ENCODE measurements at places on chromosomes 13 and 19. TPM values are rescaled to one million over a fixed set of nuclear protein-coding genes. Genes with fewer than 3 reads are reported as not detected.

The PROZ gene
- total RNA-seq = not detected

The TUBB4A gene
- total RNA-seq = 6.0 TPM

The UBE2L5 gene
- not detected for total RNA-seq

The LYPD3 gene
- total RNA-seq = 16.8 TPM

The KIR3DL2 gene
- total RNA-seq = not detected

The ZNF441 gene
- 8.0 TPM for total RNA-seq

The FUT3 gene
- total RNA-seq = 7.7 TPM

- DNase-seq = no peak
These were observed 232.1 kb downstream of the TDRD3 start for GRCh38 chr13:60629158-60629557.

GRCh38 chr19:52536448-52536800 lies 9.0 kb downstream of the ZNF808 start:
- DNase-seq = no peak

DNA sequence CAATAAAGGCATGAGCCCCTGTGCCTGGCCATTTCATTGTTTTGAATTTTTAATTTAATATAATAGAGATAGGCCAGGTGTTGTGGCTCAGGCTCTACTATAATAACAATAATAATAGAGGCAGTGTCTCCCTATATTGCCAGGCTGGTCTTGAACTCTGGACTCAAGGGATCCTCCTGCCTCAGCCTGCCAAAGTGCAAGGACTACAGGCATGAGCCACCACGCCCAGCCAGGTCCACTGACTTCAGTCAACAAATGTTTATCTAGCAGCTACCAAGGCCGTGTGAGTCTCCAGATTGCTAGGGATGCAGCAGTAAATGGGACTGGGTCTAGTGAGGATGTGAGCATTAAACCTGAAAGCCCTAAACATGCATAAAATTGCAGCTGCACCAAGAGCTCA lies 13.8 kb upstream of the ILF3 start:
- DNase-seq = no peak

GRCh38 chr13:89688918-89689317 lies 1658.6 kb upstream of the MIR17HG start:
- no peak for DNase-seq

GRCh38 chr13:92224052-92224821 lies 825.8 kb downstream of the GPC5 start:
- DNase-seq = no peak

DNA sequence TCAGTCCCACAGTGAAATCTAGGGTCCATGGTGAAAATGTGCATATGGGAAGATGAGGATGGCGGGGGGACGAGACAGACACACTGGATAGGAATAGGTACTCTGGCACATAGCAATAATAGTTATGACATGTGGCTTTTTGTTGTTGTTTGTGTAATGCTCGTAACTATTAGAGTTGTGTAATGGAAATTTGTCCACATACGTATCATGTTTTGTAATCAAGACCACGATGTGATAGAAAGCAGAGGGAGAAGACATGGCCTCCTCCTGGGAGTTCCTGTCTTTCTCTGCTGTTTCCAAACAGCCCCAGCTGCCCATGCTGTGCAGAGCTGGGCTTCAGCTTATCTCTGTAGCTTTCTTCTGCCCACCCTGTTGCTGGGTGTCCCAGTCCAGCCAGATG lies 185.3 kb upstream of the TMTC4 start:
- DNase-seq = no peak

GRCh38 chr13:107121793-107122192 lies 553.9 kb upstream of the ARGLU1 start:
- DNase-seq = no peak

DNA sequence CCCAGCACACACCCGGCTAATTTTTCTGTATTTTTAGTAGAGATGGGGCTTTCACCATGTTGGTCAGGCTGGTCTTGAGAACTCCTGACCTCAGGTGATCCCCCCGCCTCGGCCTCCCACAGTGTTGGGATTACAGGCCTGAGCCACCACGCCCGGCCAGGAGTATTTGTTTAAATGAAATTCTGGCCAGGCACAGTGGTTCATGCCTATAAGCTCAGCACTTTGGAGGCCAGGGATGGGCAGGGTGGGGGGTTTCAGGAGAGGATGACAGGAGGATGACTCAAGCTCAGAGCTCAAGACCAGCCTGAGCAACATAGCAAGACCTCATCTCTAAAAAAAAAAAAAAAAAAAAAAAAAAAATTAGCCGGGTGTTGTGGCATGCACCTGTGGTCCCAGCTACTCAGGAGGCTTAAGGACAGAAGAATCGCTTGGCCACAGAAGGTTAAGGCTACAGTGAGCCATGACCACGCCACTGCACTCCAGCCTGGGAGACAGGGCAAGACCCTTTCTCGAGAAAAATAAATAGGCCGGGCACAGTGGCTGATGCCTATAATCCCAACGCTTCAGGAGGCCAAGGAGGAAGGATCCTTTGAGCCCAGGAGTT lies 8.2 kb upstream of the DHDH start:
- peak; percentile 67 for DNase-seq

DNA sequence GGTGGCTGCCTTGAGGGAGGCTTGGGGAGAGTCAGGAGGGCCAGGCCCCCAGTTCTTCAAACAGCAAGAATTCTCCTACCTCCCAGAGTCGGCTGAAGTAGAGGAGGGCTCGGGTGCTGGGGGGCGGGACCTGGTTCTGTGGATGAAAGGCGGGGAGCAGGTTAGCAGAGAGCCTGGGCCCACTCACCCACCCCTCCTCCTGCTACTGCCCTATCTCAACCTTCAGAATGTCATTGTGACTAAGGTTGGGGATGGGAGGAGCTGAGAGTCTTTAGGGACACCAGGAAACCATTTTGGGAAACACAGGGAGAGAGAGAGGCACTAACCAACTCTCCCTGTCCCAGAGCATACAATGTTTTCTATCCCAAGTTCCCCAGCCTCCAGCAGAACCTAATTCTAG lies 10.7 kb downstream of the DMKN start:
- no peak for DNase-seq

GRCh38 chr13:31794452-31794851 lies 55.1 kb downstream of the RXFP2 start:
- DNase-seq = no peak

GRCh38 chr13:47291107-47291656 lies 394.3 kb upstream of the HTR2A start:
- DNase-seq = peak; percentile 5

- DNase-seq = no peak
These were observed 288.3 kb downstream of the KCTD12 start for GRCh38 chr13:76597868-76598267.

GRCh38 chr19:40134866-40135265 lies 44.1 kb upstream of the ZNF780A start:
- DNase-seq = no peak

GRCh38 chr13:95174517-95174916 lies 126.7 kb downstream of the ABCC4 start:
- DNase-seq = no peak

DNA sequence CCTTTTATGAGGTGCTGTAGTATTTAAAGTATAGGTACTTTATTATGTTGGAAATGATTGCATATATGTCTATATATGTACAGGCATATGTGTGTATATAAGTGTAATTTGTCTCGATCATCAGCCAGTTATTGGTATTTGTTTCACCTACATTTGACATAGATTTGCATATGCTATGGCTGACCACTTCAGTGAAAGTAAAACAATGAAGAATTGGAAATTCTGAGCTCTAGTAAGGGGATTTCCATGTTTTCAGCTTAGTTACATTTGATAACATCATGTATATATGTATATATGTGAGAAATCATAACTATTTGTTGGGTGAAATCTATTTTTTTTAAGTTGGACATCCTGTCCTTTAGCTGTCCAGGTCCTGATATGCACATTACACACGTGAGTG lies 1303.9 kb downstream of the EFNB2 start:
- no peak for DNase-seq

Data from PC-3 (cell line).